ENCODE measurements at places on chromosomes 4 and X. TPM values are rescaled to one million over a fixed set of nuclear protein-coding genes. Genes with fewer than 3 reads are reported as not detected.

AFM gene
- not detected for total RNA-seq

GRCh38 chr4:159284733-159285132 is 181.9 kb downstream of the RAPGEF2 start:
- DNase-seq, result no peak

DNA sequence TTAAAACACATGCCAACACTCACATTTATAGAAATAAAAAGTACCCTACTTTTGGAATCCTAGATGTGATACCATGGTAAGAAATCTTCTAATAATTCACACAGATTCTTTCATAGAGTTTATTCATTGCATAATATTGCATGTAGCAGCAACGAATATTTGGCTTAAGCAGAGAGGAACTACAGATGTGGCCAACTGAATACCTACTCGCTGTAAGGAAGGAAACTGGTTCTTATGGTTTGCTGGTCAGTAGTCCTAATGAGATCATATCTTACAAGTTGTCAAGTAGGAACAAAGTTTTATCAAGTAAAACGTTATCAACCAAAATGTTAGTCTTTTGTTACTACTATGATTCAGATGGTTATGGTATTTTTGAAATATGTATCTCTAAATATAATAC is 996.1 kb downstream of the PDHA2 start:
- DNase-seq, result no peak

DNA sequence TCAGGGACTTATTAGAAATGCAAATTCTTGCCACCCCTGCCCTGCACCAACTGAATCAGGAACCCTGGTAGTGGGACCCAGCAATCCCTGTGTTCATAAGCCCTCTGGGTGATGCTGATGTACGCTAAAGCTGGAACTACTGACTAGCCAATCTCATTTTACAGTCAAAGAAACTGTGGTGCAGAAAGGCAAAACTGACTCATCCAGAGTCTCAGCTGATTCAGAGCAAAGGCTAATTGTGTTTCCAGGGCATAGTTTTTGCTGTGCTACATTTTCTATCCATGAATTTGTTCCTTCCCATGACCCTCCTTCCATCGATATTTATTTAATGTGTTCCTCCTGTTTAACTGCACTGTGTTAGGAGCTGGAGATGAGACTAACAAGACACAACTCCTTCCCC is 207.5 kb downstream of the REPS2 start:
- no peak for DNase-seq

DNA sequence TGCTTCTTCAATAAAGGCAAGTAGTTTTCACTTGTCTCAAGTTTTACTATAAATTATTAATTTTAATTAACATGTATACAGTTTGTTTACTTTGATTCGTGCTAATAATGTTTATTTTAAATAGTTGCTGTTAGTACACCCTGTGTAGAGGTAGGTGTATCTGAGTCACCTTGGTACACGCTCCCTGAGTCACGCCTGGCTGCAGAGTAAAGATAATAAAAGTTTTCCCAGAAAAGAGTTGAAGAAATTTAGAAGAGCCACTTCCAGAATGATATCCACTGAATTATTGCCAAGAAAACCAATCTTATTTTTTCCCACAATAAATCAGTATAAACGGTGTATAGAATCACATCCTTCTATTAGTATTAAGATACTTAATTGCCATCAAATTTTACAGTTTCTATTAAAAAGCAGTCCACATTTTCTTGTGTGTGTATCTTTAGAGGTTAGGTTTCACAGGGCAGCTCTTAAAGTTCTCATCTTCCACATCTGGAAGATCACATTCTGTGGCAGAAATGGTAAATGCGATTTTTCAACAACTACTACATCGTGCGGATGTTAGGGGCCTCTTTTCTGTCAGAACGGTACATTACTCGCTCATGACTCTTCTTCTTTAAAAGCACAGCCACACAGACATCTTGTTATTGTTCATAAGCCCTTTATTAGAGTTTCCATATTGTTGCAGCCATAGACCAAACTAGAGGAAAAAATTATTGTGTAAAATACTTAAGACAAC is 55.4 kb downstream of the HADH start:
- no peak for DNase-seq
